Vagina (tissue), 2 donors: ENCODE measurements at places on chromosomes 4 and X.

DNA sequence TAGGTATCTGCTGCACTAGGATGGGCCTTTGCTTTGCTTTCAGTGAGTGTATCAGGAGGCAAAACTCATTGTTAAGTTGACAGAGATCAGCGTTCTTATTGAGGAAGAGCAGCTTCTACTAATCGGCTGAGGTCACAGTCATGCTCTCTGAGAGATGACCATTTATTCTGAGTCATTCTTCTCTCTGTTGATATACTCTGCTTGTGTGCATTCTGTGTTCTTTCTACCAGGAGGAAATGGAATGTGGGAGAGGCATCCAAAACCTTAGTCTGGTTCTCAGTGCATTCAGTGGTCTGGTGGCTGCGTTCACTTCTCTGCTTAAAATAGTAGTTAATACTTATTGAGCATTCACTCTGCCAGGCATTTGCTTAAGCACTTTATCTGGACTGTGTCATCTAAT lies 66.2 kb downstream of the RRAGB start:
- no peak for DNase-seq

DNA sequence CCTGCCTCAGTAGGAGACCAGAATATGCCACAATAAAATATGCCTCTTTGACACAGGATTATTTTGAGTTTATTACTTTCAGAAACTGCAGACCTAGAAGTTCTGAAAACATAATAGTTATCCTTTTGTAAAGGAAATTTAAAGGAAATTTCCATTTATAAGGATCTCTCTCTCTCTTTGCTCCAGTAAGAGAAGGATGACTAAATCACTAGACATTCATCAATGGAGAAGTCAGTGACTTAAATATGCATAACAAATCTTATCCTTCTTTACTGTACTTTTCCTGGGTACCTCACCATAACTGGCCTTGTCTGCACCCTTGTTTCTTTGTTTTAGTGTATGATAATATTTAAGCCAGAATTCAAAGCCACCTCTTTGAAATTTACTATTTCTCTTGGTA lies 28.3 kb upstream of the OPHN1 start:
- no peak for DNase-seq

- no peak for DNase-seq
Measured at GRCh38 chr4:123953566-123953965, 557.0 kb downstream of the SPRY1 start.

DNA sequence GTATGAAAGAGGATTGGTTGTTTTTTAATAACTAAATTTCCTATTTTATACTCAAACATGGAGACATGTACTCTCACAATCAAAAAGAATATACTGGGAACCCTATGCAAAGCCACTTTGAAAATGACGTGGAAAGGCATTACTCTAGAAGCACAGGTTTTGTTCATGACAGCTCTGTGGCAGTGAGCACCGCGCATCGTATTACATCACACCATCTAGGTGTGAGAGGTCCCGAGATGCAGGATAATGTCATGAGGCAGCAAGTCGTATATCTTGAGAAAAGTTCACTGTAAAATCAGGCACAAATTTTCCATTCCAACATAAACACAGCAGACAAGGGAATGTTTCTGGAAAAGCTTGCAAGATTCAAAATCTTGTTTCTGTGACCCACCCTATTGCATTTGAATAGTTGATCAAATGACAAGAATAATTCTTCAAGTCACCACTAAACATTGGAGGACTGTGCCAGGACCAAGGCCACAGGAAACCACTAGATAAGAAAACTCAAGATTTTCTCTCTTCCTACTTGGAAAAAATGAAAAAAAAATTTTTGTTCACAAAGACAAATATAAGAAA lies 127.6 kb downstream of the LDB2 start:
- no peak for DNase-seq

- no peak for DNase-seq
Measured at GRCh38 chr4:166309286-166309685, 436.2 kb downstream of the TLL1 start.

DNA sequence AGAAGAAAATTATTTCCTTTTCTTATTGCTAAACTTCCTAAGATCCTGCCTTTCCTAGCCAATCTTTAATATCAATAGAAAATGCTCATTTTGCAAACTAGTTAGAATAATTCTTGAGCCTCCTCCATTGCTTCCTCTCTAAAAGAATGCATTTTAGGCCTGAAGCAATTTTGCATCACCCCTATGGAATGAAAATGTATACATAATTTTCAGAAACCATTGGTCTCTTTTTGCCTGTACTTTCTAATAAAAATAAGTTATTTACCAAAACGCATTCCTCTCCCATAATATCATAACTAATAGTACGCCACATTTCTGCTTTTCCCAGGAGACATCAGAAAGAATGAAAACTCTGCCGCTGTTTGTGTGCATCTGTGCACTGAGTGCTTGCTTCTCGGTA lies 1.7 kb downstream of the MUC7 start:
- DNase-seq, result no peak

DNA sequence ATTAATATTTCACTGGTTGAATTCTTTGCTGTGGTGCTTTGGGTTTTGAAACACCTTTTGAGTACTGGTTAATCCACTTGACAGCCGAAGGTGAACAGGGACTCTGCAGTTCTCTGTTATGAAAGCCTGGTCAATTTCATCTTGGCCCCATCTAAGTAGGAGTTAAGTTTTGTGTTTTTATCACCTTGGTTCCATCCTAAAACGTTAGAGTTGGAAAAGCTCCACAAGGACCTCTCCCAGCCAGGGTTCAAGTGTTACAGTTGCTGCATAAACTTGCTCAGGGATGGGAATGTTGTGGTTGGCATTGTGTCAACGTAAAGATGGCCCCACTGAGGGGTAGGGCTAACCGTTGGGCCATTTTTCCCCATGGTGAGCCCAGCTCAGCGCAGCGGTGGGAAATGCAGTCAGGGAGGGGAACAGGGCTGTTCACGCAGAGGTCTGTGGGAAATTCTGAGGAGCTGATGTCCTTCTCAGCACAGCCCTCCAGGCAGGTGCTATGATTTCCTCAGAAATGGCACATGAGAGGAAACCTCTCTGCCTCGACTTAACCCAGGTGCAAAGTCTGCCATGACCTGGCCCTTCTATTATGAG lies 188.7 kb downstream of the STIM2 start:
- peak; percentile 40 for DNase-seq

DNA sequence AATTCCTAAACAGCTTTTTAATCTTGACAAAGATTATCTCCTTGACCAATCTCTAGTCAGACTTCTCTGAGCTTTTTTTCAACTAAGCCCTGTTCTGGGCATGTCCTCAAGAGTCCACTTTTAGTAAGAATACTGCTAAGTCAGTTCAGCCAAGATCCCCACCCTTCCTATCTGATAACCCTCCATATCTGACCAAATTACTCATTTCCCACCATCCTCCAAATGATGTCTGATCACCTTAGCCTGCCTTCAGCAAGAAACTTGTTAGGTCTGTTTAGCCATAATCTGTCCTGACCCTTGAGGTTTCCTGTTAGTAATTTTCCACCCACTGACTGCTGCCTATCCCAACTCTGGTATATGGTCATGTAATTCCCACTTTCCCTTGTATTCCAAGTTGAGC lies 65.2 kb downstream of the FAM13A start:
- DNase-seq, result no peak

GRCh38 chrX:118148737-118149136 lies 32.1 kb upstream of the KLHL13 start:
- DNase-seq, result no peak

GRCh38 chr4:12580787-12581186 lies 903.4 kb downstream of the RAB28 start:
- DNase-seq, result no peak

DNA sequence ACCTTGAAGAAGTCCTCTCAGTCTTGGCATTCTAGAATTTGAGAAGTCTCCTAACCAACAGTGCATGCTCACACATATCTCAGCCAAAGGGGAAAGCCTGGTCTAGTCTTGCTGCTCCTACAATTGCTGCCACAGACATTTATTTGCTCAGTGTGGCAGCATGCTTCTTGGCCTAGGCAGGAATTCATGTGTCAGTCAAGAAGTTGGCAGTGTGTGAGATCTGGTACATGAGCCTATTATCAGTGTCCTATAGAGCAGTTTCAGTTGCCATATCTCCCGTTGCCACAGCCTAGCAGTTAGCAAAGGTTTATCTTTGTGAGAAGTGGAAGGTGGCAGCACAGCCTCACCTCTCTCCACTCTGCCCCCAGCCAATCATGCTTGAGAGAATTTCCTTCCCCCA lies 176.9 kb upstream of the ARHGEF9 start:
- no peak for DNase-seq

- no peak for DNase-seq
Measured at GRCh38 chrX:55039471-55039870, 8.7 kb upstream of the ALAS2 start.

DNA sequence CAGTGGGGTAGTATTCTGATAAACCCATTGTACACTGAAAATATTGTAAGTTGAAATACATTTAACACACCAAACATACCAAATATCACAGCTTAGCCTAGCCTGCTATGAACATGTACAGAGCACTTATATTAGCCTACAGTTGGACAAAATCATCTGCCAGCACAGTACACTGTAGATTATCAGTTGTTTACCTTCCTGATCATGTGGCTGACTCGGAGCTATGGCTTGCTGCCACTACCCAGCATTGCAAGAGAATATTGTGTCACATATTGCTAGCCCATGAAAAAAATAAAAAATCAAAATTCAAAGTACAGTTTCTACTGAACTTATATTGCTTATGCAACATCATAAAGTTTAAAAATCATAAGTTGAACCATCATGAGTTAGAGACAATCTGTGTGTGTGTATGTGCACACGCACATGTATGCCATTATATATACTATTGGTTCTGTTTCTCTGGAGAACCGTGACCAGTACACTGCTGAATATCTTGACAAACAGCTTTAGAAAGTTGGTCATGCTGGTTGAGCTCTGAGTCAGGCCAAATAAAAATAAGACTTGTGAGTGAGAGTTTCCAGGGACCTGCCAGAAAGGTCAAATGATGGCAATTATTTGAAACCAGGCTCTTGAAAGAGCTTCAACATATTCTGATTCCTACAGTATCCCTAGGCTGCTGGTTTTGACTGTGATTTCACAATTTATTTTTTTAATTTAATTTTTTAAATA lies 238.5 kb downstream of the PRR32 start:
- no peak for DNase-seq

GRCh38 chr4:108477527-108478108 lies 142.8 kb upstream of the RPL34 start:
- no peak for DNase-seq

DNA sequence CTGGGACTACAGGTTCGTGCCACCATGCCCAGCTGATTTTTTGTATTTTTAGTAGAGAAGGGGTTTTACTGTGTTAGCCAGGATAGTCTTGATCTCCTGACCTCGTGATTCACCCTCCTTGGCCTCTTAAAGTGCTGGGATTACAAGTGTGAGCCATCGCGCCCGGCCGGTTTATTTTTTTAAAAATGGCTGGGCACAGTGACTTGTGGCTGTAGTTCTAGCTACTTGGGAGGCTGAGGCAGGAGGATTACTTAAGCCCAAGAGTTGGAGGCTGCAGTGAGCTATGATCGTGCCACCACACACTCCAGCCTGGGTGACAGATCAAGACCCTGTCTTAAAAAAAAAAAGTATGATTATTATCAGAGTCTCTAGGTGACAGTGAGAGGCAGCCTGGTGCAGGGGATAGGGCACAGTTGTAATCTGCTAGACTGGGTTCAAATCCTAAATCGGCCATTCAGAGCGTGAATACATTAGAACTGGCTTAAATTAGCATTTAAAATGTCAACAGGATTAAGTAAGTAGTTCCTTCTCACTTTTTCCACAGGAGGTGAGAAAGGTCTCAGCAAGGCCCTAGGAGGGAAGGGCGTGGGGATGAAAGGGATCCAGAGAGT lies 435 bp upstream of the MGST2 start:
- no peak for DNase-seq

GRCh38 chr4:149964001-149964796 lies 114.0 kb upstream of the DCLK2 start:
- DNase-seq, result no peak

DNA sequence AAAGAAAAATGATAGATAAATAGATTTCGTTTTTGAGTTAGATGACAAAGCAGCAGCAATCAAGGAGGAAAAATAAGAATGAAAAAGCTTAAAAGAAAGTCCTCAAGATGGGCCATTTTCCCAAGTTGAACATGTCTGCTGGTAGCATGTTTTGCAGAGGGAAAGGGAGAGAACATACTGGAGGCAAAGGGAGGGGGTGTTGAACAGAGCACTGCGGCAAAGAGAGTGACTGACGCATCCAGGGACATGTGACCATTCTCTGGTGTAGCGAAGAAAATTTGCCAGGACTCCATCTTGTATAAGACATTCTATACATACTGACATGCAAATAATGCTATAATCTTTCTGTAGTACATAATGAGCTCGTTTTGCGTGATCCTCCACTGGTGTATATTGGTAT lies 1.2 kb downstream of the LINC00632 start:
- no peak for DNase-seq

DNA sequence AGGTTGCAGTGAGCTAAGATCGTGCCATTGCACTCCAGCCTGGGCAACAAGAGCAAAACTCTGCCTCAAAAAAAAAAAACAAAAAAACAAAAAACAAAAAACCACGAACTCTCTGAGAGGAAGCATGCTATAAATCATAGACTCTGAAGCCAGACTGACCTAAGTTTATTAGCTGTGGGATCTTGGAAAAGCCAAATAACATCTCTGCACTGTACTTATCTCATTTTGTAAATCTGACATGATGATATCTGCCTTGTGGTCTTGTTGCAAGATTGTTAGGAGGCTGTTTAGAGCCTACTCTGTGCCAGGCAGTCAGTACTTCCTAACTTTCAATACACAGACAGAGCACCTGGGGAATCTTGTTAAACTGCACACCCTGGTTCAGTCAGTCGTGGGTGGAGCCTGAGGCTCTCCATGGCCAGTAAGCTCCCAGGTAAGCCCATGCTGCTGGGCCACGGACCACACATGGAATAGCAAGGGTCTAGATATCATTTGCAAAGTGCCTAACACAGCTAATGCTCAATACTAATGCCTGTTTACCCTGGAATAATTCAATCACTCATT lies 107.6 kb upstream of the SMIM10 start:
- DNase-seq, result no peak

DNA sequence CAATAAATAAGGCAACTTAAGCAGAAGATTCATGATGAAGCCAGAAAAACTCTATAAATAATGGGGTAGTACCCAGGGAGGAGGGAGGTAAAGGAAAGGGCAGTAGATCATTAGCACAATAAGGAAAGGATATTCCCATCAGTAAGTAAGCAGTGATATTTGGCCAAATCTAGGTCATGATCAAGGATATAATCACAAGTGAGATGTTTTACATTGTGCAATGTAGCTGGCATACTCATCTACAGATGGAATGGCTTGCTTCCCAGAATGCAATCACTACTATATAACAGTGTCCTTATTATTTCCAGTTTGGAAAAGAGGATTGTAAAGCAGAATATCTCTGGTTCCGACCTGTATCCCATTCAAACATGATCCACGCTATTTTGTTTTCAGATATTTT lies 483.4 kb downstream of the RPA4 start:
- no peak for DNase-seq
